ENCODE measurements at places on chromosomes 11 and 22.
A peak's percentile ranks its signal among the peaks of the same experiment; 100 is the strongest.

DNA sequence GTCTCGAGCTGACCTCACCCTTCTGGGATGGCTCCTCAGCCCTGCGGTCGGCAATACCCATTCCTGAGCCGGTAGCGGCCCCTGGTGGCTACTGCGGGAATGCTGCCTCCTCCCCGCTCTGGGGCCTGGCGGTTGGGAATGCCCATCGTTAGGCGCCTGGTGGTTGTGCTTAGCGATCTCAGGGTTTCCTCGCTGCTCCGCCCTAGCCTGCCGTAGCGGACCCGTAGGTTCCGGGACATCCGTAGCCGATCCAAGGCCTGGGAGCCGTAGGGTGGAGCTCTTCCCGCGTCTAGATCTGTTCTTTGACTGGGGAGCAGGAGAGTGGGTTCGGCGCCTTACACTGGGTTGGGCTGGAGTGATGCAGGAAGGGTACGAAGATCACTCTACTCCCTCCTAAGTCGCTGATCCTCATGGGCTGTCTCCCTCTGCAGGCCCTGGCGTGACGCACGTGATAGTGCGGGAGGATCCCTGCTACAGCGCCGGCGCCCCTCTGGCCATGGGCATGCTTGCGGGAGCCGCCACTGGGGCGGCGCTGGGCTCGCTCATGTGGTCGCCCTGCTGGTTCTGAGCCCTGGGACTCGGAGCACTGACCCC, 14.8 kb downstream of the PLEKHB1 start:
- DNase-seq, result peak; percentile 76

GRCh38 chr11:56093008-56093407, at the start of gene OR8I2:
Gene OR8I2, plus strand, starts transcription at chr11:56093308. Its CDS starts 0 bp downstream, at chr11:56093308.
- DNase-seq, result no peak

- DNase-seq, result no peak
These were observed 1.5 kb upstream of the AGBL2 start for GRCh38 chr11:47716692-47717091.

GRCh38 chr11:72283947-72284346, 40.0 kb upstream of the PHOX2A start:
- DNase-seq, result no peak

- DNase-seq, result no peak
These were observed 452.0 kb upstream of the CCDC179 start for GRCh38 chr11:23311986-23312940.

GRCh38 chr11:57842873-57843272, 81.3 kb downstream of the CTNND1 start:
- DNase-seq, result no peak

GRCh38 chr22:48426466-48427380, 1401.0 kb downstream of the BRD1 start:
- no peak for DNase-seq

- DNase-seq, result no peak
These were observed 104.2 kb upstream of the SORL1-AS1 start for GRCh38 chr11:121556937-121557336.

GRCh38 chr11:63490551-63491239, at the start of gene PLAAT5:
Gene PLAAT5, minus strand, starts transcription at chr11:63491167. Its CDS starts 133 bp downstream, at chr11:63491034.
- no peak for DNase-seq

DNA sequence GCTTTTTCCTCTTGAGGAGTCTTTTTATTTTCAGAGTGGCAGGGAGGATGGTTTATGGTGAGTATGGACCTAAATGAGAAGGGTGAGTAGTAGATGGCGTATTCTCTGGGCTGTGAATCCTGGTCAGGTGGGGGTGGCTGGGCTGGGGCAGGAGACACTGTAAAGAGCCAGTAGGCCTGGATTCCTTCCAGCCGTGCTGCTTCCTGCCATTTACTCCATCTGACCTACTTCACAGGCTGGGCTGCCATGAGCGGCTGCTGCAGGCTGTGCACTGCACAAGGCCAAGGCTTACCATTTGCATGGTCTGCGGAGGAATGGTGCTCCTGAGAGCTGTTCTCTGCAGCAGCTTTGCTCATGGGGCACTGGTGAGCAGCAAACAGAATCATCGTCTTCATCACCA, 297.6 kb downstream of the KIRREL3 start:
- DNase-seq, result no peak

- DNase-seq, result no peak
These were observed 667.0 kb downstream of the NTM start for GRCh38 chr11:132037467-132037862.

DNA sequence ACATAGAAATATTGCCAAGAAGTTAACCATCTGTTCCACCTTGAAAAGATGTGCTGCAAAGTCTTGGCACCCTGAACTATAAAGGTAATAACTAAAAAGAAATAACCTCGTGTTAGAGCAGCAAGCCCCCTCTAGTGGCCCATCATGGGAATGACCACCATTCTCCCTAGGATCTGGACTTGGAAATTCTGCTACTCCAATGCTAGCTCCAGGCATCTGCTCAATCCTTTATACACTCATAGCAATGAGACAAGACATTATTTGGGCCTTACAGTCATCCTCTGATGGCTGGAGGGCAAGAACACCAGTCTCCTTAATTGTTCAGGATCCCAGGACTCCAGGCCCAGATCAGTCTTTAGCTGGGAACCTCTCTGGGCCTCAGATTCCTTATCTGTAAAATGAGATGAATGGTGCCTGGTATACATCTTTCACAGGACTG, 76.0 kb downstream of the CWC15 start:
- peak; percentile 25 for DNase-seq

DNA sequence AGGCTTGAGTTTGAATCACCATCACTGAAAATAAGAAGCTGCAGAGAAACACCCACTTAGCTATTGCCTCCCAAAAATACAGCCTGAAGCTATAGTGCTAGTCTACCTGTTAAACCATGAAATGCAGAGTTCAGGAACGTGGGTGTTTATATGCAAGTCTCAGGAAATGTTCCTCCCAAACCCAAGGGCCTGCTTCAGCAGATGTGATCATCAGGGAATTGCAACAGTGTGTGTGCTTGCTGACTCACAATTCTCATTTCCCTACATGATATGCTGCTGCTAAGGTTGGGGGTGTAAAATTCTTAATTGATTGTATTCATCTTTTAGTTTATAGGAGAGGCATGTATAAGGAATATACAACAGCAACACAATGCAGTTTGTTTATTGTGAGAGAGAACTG, 49.6 kb downstream of the NUP98 start:
- no peak for DNase-seq

- DNase-seq, result no peak
These were observed 70.2 kb downstream of the DDX10 start for GRCh38 chr11:108734956-108735559.

- no peak for DNase-seq
These were observed 40.6 kb downstream of the TENM4 start for GRCh38 chr11:79400206-79400605.

DNA sequence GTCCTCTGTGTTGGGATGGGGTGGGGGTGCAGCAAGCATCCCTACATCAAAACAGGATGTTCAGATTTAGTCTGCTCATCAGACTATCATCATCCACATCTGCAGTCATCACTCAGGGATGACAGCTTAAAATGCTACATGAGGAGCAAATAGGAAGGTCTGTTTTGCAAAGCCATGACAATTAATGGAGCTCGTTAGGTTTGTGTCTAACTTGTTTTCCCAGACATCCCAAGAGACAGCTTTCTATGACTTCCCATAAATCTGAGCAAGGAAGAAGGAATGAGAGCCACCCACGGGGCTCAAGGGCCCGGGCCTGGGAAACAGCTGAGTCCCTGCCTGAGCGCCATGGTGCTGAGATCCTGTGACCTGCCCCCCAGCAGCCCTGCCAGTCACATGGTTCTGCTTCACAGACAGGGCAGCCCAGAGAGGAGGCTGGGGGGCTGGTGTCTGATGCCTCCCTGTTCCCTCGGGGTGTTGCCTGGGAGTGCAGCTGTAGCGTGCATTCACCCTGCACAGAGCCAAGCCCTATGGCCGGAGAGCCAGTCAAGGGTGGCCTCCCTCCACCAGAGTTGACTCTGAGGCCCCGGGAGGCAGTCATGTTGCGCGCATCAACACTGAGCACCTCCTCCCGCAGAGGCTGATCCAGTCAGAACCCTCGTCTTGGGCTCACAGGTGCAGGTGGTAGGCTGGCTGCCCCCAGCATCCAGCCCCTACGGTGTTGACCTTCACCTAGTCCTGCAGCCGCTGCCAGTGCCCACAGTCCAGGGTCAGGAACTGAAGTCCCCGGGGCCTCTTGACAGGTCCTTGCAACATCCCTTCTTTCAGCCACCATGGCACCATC, 12.1 kb downstream of the DERL3 start:
- DNase-seq, result no peak

DNA sequence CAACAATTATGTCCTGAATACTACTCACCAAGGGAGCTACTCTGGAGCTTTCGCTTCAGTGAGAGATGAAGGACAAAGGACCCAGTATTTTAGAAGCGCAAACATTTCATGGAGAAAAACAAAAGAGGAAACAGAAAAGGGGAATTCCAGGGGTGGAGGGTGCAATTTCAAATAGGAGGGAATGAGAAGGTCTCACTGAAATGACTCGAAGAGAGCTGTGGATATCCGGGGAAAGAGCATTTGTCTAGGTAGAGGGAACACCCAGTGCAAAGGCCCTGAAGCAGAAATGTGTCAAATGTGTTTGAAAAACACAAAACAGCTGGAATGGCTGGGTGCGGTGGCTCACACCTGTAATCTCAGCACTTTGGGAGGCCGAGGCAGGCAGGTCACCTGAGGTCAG, 2.4 kb downstream of the RPS19BP1 start:
- DNase-seq, result no peak

GRCh38 chr11:1642288-1643145, 12.9 kb downstream of the KRTAP5-5 start:
- DNase-seq, result no peak

DNA sequence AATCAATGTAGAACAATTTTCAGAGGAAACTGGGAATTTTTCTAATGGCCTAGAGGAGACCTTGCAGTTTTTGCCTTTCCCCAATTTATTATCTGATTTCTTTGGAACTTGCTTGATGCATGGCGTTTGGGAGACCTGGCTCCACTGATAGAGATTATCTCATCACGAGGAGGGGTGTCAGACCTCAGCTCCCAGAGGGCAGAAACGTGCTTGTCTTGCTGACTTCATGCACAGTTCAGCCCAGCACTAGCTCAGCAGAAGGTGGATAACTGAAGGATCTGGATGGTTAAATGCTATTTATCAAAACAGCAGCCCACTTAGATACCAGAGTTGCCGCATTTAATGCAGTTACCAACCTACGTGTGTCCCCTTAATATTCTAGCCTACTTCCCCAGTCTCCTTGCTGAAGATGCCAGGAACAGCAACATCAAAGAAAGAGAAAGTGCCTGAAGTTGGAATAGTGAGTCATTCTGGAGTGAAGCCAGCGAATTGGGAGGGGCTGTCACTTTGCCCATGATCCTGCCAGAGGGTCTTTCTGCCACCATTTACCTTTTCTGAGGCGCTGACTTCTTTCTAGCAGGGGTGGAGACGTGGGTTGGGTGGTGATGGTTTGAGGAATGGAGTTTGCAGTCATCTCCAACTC, 133.5 kb upstream of the CADM1 start:
- no peak for DNase-seq

Measured in NCI-H1694 (cell line).